PC-3 (cell line): ENCODE measurements at places on chromosomes 3 and 15.

- DNase-seq = peak; percentile 7
These were observed 23.3 kb upstream of the ERC2 start for GRCh38 chr3:56491566-56491965.

DNA sequence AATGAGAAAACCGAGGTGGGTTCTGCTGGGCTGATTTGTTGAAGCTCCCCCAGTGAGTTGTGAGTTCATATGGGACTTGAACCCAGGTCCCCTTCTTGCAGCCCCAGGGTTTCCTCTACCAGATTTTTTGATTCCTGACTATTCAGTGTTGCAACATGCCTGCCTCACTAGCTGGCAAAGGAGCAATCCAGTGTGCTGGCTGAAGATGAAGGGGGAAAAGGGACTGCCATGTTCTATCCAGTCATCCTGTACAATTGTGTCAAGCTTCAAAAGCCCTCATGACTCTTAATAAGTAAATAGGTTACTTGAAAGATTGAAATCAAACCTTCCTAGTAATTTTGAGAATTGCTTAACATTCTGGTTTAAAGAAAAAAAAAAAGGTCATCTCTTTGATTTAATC lies 211.5 kb upstream of the TP63 start:
- no peak for DNase-seq

GRCh38 chr3:25429361-25430286 lies 1.6 kb downstream of the RARB start:
- DNase-seq = no peak

GRCh38 chr3:150357923-150358607 lies 50.0 kb upstream of the TSC22D2 start:
- DNase-seq = no peak

DNA sequence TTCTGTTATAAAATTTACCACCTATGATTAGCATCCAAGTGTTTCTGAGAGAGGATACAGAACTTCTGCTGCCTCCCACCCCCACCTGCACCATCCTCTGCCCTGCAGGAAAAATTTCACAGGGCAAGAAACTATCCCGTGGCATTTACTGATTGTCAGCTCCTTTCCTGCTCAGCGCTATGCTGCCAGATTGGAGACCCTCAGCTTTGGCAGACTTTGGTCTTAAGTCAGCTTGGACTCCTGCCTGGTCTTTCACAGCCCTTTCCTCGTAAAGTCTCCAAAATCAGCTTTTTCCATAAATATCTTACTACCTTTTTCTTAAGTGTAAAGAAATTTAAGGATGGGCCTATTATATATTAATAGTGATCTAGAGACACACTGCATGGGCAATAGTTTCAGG lies 239.9 kb upstream of the ADAMTS9 start:
- DNase-seq = no peak

DNA sequence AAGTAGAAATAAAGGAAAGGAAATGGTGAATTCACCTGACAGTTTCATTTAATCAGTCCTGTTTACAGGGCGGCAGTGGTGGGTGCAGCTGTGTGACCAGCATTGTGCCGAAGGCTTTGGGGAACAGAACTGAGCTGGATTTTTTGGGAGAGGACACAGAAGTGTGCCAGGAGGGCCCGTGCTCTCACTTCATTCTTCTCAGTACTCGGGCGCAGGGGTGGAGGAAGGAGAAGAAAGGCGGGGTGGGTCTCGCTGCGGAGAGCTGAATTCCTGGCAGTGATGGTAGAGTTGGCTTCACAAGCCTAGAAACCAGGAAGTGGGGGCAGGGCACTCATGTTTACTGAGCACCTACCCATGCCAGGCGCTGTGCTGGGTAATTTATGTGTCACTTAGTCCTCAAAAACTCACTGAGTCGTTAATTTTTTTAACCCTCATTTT lies 64.6 kb downstream of the CRTC3 start:
- peak; percentile 81 for DNase-seq

- no peak for DNase-seq
These were observed 604.8 kb downstream of the MECOM start for GRCh38 chr3:169058681-169059080.

GRCh38 chr15:64134345-64134829 lies 17.1 kb upstream of the SNX22 start:
- peak; percentile 13 for DNase-seq

- DNase-seq = no peak
These were observed 494 bp upstream of the NISCH start for GRCh38 chr3:52454938-52455282.

DNA sequence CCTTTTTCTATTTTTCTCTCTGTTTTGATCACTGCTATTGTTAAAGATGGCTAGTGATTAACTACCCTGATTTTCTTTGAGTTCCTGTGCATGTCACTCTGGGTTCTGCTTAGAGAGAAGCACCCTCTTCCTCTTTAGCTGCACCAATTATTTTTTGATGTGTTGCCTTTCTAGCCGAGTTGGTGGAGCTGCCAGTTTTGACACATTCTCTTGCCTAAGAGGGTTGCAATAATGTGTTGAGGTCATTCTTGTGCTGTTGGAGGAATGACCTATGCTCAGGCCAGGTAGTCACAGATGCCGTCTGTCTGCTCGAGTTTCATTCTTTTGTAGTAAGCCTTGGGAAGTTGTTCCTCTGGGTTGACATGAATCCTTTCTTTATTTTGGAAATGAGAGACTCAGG lies 84.6 kb upstream of the DPH6 start:
- no peak for DNase-seq

- DNase-seq = peak; percentile 42
These were observed 1.9 kb upstream of the ALS2CL start for GRCh38 chr3:46695177-46695961.

GRCh38 chr3:151550025-151550618 lies 89.3 kb upstream of the IGSF10 start:
- peak; percentile 67 for DNase-seq

GRCh38 chr15:78537266-78537905 lies 2.9 kb upstream of the PSMA4 start:
- no peak for DNase-seq

GRCh38 chr15:65259367-65259797 lies 27.3 kb downstream of the PARP16 start:
- no peak for DNase-seq

DNA sequence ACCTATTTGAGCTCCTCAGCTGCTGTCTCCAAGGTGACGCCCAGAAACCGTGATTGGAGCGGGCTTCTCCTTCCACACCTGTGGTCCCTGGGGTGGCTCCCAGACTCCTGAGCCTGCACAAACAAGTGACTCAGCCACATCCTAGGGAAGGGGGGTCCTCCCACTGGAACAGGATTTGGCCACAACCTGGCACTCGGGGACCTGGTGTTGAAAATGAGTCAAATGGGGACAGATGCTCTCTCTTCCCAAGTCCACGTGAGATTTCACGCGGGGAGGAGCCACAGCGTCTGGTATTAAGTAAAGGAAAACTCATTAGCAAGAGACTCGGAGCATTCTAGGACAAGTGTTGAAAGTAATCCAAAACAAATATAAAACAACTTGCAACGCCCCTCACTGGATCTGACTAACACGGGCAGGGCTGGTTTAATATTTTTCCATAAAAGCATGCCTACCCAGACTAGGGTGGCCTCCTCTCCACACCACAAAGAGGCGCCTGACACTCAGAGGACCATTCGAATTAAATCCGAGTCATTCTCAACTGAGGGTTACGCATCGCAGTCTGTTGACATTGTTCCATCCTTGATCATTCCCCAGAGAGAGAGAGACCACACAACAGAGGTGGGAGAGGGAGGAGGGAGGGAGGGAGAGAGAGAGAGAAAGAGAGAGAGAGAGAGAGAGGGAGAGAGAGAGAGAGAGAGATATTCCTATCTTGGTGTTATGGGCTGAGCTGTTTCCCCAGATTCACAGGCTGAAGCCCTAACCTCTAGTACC lies 74.4 kb downstream of the MGLL start:
- peak; percentile 92 for DNase-seq

DNA sequence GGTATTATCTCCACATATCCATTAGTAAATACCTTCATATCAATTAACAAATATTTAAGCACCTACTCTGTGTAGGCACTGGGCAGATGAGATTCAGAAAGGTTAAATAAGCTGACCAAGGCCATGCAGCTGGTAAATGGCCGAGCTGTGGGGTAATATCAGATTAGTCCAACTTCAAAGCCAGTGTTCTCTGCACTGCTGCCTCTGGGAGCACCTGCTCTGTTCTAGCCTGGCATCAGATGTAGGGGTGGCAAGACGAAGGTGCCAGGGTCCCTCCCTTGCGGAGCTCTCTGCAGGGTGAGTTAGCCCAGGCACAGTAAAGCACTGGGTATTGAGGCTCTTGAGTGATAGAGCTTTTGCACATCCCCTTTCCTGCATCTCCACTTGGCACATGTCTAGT lies 5.5 kb downstream of the TATDN2 start:
- DNase-seq = no peak

- DNase-seq = no peak
These were observed 13.5 kb upstream of the SUCNR1 start for GRCh38 chr3:151859905-151860304.

DNA sequence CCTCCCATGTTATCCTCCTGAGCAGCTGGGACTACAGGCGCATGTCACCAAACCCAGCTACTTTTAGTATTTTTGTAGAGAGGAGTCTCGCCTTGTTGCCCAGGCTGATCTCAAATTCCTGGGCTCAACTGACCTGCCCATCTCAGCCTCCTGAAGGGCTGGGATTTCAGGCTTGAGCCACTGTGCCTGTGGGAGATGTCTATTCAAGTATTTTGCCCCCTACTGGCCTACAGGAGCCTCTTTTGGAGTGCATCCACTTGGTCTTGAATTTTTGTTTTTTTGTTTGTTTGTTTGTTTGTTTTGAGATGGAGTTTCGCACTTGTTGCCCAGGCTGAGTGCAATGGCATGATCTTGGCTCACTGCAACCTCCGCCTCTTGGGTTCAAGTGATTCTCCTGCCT lies 3.2 kb upstream of the DHX30 start:
- DNase-seq = peak; percentile 21

DNA sequence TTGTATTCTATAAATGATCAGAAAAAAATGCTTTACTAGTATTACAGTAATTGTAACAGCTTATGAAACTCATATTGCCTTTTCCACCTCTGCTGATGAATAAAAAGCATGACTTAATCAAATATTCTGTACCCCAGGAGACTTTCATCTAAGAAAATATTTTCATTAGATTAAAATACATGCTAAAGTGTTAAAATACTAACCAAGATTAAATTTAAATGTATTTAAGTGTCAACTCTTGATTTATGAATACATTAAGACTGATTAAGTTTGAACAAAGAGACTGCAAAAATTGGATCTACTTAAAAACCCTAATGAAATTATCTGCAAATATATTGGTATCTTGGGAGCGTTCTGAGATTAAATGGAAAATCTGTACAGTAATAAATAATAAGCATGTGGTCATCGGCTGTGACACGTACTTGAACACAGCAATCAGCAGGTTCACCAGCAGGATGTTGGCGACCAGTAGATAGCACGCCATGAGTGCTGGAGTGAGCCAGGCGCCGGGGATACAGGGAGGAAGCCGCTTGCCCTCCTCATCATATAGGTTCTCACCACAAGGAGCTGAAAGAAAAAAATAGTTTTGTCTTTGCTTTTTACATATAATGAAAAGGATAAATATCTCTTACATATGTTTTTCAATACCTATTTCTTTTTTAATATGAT lies 36.6 kb upstream of the MTMR10 start:
- DNase-seq = no peak

DNA sequence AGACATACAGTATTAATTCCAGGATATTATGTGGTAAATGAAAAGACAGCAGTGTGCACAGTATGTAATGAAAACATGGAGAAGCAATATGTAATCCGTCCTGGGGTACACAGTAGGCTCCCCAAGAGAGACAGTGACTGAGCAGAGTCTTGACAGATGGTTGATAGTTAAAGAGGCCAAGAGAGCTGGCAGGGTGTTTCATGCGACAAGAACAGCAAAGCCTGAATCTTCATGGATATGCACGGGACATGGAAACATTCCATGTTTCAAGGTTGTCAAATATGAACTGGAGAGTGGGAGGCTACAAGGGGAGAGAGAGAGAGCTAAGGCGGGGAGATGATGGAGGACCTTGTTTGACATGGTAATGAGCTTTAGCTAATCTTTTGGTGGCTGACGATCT lies 338.4 kb downstream of the IL5RA start:
- no peak for DNase-seq

DNA sequence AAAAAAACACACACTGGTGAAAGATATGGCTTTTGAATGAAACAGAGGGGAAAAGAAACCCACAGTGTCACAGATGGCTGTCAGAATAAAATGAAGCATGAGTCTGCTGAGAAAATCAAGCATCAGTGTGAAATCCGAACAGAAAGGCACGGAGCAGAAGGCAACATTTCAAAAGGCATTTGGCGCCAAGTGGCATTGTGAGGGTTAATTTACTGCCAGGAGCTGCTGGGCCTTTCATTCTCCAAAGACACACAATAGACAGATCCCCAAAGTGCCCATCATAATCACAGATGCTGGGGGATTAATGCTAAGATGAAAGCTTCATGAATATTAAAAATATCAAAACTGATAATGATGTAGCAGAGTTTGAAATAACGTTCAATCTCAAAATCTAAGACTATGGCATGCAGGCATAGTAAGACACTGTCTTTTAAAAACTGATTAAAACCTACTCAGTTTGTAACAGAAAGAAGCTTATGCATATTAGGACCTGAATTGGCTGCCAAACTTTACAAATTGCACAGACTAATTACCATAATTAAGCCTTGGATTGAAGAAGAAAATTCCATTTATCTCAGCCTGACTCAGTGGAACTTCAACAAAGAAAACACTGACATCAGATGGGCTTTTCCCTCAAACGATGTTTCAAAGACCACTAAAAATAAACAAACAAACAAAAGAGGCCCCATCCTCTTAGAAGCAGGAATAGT lies 589.2 kb downstream of the ROBO1 start:
- no peak for DNase-seq

- peak; percentile 30 for DNase-seq
These were observed 316.8 kb upstream of the ATP10A start for GRCh38 chr15:26179906-26180305.

GRCh38 chr3:15271785-15272381 lies 60.5 kb downstream of the SH3BP5 start:
- no peak for DNase-seq

GRCh38 chr3:52047295-52047960 lies 8.9 kb downstream of the DUSP7 start:
- DNase-seq = peak; percentile 64

GRCh38 chr15:34799149-34800101 lies 4.1 kb upstream of the ACTC1 start:
- DNase-seq = no peak

DNA sequence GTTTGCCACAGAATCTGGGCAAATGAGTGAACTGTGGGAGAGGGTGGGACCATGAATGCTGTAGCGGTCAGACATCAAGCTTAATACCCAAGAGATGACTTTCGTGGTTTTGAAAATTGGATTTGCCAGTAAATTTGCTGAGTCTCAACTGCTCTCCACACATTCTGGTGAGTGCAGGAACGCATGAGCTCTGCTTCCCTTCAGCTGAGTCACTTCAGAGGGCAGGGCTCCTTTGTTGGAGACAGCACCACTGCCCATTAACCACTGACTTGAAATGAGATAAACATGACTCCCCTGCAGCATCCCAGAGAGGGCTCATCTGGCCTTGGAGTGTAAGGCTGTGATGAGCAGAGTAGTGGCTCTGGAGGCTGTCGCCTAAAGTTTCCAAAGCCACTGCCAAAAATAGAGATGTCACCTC lies 22.6 kb downstream of the RARRES1 start:
- DNase-seq = peak; percentile 85
